ENCODE measurements at places on chromosomes 16 and 17.

DNA sequence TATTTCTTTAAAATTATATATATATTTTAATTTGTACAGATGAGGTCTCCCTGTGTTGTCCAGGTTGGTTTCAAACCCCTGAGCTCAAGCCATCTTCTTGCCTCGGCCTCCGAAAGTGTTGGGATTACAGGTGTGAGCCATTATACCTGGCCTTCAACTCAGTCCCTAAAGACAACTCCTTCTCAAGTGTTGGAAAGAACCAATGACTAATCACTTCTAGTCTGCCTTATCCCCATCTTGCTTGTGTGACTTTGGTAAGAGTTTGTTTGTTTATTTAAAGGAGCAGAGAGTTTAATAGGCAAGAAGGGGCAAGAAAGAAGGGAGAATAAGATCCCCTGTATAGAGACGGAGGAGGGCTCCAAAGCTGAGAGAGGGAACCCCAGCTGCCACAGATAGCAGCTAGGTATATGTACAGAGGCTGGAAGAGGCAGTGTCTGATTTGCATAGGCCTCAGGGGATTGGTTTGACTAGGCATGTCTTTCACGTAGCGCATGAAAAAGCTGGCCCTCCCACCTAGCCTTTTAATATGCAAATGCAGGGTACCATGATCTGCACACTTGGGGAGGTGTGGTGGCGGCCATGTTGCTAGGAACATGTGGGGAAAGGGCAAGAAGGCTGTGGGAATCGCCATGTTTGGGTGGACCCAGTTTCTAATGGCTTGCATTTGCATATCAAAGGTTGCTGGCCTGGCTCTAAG is 21.5 kb downstream of the ABCC1 start:
- no peak for DNase-seq

- DNase-seq: no peak
Measured at GRCh38 chr17:30188211-30188939, 47.1 kb downstream of the SLC6A4 start.

DNA sequence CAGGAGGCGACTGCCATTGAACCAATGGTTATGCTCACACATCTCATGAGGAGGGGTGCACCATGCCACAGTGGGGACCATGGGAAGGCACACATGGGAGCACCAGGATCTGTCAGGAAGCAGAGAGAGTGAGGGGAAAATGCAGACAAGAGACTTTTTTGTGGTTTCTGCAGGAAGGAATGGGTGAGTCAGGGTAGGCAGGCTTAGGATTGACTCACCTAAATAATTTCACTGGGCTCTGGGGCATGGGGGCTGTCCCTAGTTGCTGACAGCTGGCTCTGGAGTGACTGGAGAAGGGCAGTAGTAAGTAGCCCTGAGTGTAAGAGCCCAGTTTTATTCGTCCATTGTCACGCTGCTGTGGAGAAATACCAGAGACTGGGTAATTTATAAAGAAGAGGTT is 202.4 kb downstream of the AXIN2 start:
- no peak for DNase-seq

- no peak for DNase-seq
Measured at GRCh38 chr16:19666477-19666876, 51.5 kb downstream of the KNOP1 start.

DNA sequence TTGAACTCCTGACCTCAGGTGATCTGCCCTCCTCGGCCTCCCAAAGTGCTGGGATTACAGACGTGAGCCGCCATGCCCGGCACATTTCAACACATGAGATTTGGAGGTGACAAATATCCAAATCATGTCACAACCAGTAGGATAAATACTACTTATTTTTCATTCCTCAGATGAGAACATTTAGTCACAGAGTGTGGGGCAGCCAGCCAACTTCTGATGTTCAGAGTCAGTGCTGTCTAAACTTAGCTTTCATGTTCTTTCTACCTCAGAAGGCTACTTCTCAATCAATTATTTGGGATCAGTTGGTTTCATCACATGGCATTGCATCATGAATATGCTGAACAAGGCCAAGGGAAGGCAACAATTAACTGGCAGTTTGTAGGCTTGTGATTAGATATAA is 134.5 kb downstream of the CDH13 start:
- DNase-seq: no peak

- no peak for DNase-seq
Measured at GRCh38 chr16:55376045-55376444, 52.0 kb downstream of the IRX6 start.

GRCh38 chr17:80795090-80795580 is 196.5 kb upstream of the CHMP6 start:
- no peak for DNase-seq

GRCh38 chr17:8667421-8667820 is 36.9 kb upstream of the MYH10 start:
- no peak for DNase-seq

GRCh38 chr16:31260136-31260931 is 559 bp downstream of the ITGAM start:
- no peak for DNase-seq

DNA sequence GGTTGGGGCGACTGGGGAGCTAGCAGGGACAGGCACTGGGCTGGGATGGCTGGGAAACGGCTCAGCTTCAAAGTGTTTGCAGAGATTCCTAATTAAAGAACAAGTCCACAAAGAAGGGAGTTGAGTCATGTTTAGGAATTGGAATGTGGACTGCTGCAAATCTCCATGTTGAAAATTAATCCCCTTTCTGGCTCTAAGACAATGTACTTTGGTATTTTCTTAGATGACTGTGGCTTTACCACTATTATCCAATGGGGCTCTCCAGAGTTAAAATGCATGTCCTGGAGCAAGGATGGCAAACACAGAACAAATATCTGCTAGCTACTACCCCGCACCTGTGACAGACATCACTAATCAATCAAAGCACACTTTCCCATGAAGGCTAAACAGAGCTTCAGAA is 22.2 kb upstream of the WSCD1 start:
- DNase-seq: no peak

GRCh38 chr17:64385187-64386083 is 5.2 kb downstream of the PECAM1 start:
- no peak for DNase-seq

- DNase-seq: no peak
Measured at GRCh38 chr17:71864755-71865154, 256.1 kb upstream of the SOX9 start.

DNA sequence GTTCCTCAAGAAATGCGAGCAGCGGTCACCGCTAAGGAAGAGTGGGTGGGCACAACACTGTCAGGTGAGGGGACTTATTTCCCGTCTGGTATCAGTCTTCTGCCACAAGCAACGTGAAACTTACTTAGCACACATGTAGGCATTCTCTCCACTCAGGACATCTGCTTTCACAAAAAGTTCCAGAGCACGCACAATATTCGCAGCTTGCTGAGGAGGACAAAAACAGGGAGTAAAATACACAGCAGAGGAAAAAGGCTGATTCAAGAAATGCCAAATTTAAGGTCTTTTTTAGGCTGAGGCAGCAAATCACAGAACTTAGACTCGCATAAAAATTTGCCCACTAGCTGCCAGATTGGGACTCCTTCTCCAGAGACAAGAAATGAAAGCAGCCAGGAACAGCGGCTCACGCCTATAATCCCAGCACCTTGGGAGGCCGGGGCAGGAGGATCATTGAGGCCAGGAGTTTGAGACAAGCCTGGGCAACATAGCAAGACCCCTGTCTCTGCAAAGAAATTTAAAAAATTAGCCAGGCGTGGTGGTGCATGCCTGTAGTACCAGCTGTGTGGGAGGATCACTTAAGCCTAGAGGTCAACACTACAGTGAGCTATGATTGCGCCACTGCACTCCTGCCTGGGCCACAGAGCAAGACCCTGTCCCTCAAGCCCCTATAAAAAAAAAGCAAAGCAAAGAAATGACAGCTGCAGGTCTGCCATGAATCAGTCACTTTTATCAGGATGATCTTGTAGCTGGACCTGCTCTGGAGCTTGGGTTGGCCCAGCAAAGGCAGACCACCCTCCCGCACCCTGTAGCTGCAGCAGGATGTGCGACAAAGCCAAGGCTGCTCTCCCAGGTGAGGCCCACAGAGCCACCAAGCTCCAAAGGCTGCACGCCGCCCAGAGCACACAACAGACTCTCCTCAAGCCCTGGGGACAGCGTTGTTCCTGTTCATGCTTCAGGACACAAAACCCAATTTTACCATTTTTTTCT is 20.5 kb downstream of the USP36 start:
- no peak for DNase-seq

GRCh38 chr17:42804918-42805367 is 6.3 kb downstream of the CNTD1 start:
- peak; percentile 98 for DNase-seq

- DNase-seq: no peak
Measured at GRCh38 chr16:2028620-2029220, 2.0 kb downstream of the NHERF2 start.

- DNase-seq: no peak
Measured at GRCh38 chr16:84111525-84111924, 5.2 kb downstream of the MBTPS1 start.

GRCh38 chr17:7045492-7046126 is 1.7 kb upstream of the SLC16A11 start:
- peak; percentile 73 for DNase-seq

DNA sequence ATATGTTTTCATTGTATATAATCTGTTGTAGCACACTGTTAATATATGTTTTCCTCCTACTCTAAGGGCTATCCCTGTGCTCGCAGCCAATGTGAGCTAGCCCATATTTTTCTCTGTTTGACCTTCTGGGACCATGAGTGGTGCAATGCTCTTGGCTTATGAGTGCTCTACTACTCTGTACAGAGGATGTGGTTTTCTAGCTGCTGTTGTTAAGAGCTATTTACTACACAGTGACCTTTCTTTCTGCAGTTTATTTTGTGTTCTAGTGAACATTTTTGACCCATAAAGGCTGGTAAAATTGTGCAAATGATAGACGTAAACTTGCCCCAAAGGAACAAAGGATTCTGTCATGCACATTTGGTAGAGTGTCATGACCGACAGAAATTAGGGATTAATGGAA is 84.1 kb upstream of the CPHXL start:
- no peak for DNase-seq
